ENCODE measurements at places on chromosomes 12 and 14.

DNA sequence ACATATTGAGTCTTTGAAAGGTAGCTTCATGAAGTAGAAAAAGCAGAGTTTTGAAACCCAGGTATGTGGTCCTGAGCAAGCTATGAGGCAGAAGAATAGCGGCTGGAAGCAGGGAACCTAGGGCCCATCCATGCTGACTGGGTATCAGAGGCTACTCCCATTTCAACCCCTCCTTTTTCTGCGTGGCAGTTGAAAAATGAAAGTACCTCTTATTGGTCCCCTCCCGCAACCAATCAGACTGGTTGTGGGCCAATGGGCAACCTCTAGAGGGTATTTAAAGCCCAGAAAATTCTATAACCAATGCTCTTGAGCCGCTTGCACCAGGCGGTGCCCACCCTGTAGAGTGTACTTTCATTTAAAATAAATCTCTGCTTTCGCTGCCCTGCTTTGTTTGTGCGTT lies 1.6 kb upstream of the SNRPF start:
- DNase-seq = no peak

DNA sequence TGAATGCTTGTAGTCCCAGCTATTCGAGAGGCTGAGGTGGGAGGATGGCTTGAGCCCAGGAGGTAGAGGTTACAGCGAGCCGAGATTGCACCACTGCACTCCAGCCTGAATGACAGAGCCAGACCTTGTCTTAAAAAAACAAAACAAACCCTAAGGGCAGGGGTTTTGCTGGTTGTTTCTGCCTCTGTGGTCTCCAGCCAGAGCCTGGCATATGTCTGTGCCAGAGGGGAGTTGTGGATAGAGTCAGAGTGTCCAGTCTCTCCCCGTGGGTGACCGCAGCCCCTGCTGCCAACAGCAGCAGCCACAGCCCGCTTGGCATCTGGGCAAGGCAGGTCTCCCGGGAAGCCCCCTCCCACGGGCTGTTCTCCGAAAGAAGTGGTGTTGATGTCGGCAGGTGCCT lies 37.6 kb downstream of the MVK start:
- no peak for DNase-seq

DNA sequence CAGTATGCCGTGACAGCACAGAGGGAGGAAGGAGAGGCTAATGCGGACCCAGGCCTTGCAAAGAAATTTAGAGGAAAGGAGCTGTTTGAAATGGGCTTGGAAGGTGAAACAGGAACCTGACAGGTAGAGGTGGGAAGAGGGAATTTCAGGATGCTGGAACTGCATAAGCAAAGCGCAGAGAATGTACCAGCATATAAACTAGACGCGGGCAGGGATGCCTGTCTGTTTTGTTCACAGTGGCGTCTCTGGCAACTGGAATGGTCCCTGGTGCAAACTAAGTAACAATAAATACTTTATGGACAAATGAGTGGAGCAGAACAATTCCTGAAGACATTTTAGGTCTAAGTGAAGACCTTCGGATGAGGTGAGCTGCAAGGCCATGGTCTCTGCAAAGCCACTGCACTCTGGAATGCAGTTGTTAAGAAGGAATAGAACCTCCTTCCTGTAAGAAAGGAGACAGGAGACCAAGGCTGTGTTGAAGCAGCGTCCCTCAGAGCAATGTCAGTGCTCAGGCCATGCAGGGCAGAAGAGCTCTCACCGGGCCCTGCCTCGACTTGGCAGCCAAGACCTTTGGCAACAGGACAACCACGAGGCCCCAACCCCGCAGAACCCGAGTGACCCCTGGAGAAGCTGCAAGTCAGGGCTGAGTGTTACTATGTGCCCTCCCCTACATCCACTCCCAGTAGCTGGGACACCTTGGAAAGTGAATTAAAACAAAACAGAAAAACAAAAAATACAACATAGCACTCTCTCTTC lies 42.8 kb downstream of the PITPNM2 start:
- DNase-seq = no peak

DNA sequence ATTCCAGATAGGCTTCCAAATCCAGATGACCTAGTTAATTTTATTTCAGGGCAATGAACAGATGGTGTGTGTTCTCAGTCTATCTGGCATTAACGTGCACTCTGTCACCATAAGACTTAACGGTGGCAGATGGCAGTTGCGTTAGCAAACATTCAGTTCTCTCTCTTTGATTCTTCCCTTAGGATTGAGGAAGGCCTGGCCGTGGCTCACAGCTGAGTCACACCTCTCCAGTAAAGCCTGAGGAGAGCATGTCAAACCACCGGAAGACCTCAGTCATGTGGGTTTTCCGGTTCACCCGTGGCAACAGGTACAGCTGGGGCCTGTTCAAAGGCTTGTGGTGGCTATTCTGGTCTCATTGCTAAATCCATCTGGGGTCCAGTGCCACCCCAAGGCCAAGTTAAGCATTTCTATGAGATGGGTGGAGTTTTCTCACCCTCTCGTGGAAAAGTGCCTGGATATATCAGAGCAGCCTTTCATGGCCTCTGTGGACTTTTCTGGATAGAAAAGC lies 545.1 kb upstream of the ATP2B1 start:
- peak; percentile 41 for DNase-seq

DNA sequence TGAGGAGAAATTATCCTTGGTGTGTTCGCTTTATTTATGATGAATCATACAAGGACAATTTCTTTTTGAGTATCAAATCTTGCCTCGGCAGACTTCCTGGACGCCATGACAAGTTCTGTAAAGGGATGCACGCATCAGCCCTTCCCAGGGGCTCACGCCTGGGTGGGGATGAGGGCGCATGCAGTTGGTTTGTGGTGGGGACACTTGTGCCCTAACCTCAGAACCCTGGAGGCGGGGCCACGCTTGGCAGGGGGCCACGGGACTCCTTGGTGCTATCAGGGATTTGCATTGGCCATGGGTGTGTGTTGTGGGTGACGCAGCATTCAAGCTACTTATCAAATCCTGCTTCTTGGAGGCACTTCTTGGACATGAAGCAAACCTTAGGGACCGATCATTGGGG lies 143.8 kb upstream of the RTL1 start:
- no peak for DNase-seq

- no peak for DNase-seq
Measured at GRCh38 chr14:74979442-74980397, 23.0 kb upstream of the EIF2B2 start.

GRCh38 chr12:106845902-106846301 lies 71.4 kb downstream of the RIC8B start:
- no peak for DNase-seq

DNA sequence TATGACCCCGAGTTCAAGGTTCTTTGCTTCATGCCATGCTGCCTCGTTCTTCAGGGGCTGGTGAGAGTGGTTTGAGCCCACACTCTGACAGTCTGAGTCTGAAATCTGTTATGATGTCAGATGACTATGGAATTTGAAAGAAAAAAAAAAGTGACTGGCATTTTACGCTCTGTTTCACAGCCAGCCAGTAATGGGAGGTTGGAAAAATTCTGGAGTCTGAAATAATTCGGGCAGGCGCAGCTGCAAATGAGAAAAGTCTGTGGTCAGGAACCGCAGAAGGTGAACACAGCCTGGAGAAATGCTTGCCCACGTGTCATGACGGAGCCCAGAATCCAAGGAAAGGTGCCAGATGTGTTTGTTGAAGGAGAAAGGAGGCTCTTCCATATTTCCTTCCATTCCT lies 269.8 kb upstream of the PWP1 start:
- no peak for DNase-seq

GRCh38 chr12:114625294-114625851 lies 58.6 kb downstream of the TBX3 start:
- peak; percentile 43 for DNase-seq

GRCh38 chr14:50106178-50106577 lies 10.2 kb downstream of the VCPKMT start:
- no peak for DNase-seq

- DNase-seq = no peak
Measured at GRCh38 chr12:12749433-12749832, 32.3 kb downstream of the CDKN1B start.

- DNase-seq = no peak
Measured at GRCh38 chr14:72636871-72637270, 257.0 kb downstream of the DPF3 start.

DNA sequence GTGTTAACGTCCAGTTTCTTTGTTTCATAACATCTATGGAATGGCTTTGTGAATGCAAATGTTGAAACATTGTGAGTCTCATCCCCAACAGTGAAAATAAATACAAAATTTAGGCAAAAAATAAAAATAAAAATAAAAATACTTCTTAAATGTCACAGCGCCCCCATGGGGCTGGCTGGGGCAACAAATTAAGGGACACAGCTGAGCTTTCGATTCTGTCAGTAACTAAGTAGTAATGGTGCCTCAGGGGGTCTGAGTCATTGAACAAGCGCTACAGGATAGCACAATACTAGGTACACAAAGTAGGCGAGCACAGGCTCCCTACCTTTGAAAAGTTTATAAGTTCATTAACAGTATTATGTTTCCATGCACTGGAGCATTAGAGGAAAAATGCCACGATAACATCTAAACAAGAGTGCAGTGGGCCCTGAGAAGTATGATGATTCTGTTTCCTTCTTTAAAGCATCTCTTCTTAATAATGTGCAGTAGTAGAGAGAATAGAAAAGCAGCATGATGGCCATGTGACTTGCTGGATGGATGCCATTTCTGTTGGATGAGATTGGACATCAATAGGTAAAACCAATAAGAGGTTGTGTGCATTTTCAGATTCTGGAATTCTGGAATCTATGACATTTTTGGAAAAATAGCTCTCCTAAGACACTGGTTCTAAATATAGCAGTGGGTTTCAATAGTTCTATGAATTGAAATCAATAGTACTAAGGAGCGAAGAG lies 667.2 kb downstream of the DIO2 start:
- no peak for DNase-seq

DNA sequence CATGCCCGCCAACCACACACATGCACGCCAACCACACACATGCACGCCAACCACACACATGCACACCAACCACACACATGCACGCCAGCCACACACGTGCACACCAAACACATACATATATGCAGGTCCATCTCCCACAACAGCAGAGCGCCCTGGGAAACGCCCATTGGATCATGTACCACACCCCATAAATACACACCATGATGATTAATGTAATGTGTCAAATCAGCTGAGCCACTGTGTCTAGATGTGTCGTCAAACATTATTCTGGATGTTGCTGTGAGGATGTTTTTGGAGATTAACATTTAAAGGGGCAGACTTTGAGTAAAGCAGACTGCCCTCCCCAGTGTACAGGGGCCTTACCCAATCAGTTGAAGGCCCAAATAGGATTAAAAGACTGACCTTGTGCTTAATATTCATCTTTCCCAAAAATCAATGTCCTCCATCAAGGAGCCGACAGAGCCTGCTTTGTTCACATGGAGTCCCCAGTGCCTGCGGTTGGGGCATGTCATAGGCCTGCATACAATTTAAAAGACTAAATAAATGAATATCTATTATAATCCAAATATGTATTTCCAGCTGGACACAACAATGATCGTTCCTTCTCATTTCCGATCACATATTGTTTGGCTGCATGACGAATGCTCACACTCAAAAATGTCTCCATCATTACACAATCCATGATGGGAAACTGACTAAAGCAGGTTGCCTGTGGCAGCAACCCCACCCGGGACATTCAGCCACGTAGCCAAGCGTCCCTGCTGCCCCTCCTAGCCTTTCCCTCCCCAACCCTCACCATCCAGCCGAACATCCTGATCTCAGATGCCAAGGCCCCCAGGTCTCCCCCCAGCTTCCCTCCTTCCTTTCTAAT lies 23.2 kb upstream of the BDKRB2 start:
- DNase-seq = no peak

DNA sequence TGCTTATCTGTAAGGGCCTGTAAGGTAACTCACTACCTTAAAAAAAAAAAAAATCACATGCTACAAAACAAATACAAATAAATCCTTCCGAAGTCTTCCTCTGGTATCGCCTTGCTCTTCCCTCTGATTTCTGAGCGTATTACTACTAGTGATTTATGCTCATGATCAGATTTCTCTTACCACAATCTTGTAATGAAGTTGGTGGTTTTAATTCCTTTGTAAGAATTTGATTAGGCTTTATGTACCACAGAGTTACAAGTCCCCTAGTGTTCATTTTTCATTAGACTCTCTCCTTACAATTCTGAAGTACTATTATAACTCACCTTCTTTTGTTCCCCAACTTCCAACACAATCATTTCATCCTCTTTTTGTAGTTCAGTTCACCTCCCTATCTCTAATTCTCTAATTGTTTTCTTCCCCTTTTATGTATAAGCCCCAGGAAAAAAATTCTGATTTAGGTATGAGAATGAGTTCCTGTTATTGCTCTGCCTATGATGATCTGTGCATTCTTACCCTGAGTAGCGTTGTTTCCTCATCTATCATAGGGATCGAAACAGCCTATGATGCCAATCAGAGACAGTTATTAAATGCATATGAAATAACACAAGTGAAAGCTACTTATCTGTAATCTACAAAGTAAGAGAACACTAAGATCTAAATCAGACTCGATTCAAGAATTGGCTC lies 81.5 kb downstream of the EPS8 start:
- DNase-seq = no peak

- DNase-seq = no peak
Measured at GRCh38 chr12:113173081-113173698, 12.1 kb downstream of the DDX54 start.

GRCh38 chr12:56954057-56954957 lies 3.1 kb downstream of the RDH16 start:
- no peak for DNase-seq

DNA sequence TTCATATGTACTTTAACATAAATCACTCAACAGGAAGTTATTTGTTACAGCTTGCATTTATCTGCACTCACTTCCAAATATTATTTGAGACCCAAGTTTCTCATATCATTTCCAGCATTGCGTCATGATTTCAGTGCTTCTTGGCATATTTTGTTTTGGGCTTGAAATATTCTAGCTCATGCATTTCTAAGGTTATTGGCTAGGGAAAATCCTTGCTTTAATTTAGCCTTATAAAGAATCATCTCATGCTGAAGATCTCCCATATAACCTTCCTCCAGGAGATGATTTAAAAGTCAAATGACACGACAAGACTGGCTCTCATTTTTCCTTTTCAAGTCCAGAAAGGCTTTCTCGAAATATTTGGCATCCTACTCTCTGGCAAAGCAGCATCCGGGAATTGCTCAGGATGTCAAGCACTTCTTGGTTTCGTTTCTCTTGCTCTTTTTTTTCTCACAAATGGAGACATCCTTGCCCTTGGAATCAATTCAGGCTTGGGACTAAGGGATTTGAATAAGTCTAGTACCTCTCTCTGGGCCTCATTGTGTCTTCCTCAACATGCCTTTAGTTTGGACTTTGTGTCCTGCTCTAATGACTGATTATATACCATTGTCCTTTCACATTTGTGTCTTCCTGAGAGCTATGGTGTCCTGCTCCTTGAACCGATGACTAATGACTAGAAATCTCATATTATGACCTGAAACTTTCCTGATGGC lies 295.0 kb downstream of the RMST start:
- no peak for DNase-seq

GRCh38 chr12:53561590-53561953 lies 54.3 kb upstream of the NPFF start:
- no peak for DNase-seq

GRCh38 chr12:48996794-48997718 lies 2.1 kb downstream of the DDN start:
- DNase-seq = peak; percentile 82

GRCh38 chr14:98364961-98365360 lies 907.0 kb downstream of the BCL11B start:
- no peak for DNase-seq

Measured in activated CD4-positive, alpha-beta T cell treated with anti-CD3 and anti-CD28 coated beads, Interleukin-2, amount 50 U/mL, for 48 hours (primary cell).